ENCODE measurements at places on chromosomes 1 and 21. TPM values are rescaled to one million over a fixed set of nuclear protein-coding genes. Genes with fewer than 3 reads are reported as not detected.
A peak's percentile ranks its signal among the peaks of the same experiment; 100 is the strongest.

GRCh38 chr1:203208181-203208580 lies 21.3 kb downstream of the CHIT1 start:
- H3K27me3 ChIP-seq = peaks cover 11% of the 10 kb centered on the region
- peaks cover 7% of the 10 kb centered on the region for H3K4me1 ChIP-seq
- no peak overlapping the region for H3K27ac ChIP-seq
- no peak overlapping the region for H3K4me3 ChIP-seq

DNA sequence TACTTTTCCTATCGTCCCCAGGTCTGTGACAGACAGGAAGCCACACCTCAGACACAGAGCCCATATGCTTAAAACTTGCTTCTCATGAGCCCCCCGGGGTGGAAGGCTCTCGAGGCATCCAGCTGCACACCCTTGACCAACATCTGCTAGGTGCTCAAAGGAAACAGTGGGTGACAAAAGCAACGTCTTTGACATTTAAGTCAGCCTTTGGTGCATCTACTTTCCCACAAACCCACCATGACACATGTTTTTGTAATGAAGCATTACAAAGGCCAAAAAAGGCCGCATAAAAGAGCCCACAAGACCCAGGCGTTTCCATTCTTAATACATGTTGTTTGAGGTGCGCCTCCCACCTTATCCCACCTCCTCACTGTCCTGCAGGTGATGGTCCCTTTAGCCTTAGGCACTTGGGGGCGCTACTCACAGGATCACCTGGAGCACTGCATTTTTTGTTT lies 11.8 kb upstream of the FASLG start:
- peaks cover 58% of the 10 kb centered on the region for H3K4me1 ChIP-seq
- H3K4me3 ChIP-seq = peak overlapping the region; percentile 33
- peak; percentile 63 for DNase-seq
- no peaks in the 10 kb centered on the region for H3K27me3 ChIP-seq

Gene VASH2
- 0.08 TPM for total RNA-seq

Gene WNT3A
- total RNA-seq = not detected

GRCh38 chr1:170700842-170701615 lies 37.1 kb downstream of the PRRX1 start:
- DNase-seq = no peak
- H3K27ac ChIP-seq = no peak overlapping the region
- no peaks in the 10 kb centered on the region for H3K4me1 ChIP-seq
- H3K36me3 ChIP-seq = no peaks in the 10 kb centered on the region

DNA sequence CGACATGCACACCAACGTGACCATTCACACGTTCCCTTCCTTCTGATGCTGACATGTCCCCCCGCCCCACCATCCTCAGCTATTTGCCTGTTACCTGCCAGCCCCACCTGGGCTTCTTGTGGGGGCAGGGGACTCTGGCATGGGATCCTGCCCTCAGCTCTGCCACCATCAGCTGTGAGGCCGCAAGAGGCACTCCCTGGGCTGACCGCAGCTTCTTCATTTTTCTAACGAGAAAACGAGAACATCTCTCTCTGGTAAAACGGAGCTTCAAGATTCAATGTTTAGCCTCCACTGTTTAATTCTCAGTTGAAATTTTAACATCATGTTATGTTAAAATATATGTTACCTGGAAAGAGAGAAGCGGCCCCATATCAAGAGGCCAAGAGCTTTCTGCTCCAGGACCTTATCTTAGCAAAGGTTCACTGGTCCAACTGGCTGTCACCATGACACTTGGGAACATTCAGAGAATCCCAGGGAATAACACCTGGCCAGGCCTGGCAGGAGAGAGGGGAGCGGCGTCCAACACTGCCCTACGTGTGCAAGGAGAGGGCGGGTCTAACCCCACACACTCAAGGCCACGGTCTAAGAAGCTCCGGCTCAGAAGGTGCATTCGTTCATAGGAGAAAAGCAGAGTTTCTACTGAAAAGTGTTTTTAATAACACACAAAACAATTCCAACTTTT lies 51.3 kb downstream of the HLCS start:
- no peak overlapping the region for H3K4me3 ChIP-seq
- H3K27ac ChIP-seq = no peak overlapping the region
- peaks cover 6% of the 10 kb centered on the region for H3K4me1 ChIP-seq
- no peak for DNase-seq
- peaks cover 1% of the 10 kb centered on the region for H3K36me3 ChIP-seq
- no peaks in the 10 kb centered on the region for H3K27me3 ChIP-seq

All from activated naive CD8-positive, alpha-beta T cell treated with anti-CD3 and anti-CD28 coated beads, Interleukin-2, amount 10 ng/mL, durations not matched to agents 7 days and 5 days (primary cell).